Substantia nigra (tissue), 51 donors: ENCODE measurements at places on chromosomes 12 and 14.

DNA sequence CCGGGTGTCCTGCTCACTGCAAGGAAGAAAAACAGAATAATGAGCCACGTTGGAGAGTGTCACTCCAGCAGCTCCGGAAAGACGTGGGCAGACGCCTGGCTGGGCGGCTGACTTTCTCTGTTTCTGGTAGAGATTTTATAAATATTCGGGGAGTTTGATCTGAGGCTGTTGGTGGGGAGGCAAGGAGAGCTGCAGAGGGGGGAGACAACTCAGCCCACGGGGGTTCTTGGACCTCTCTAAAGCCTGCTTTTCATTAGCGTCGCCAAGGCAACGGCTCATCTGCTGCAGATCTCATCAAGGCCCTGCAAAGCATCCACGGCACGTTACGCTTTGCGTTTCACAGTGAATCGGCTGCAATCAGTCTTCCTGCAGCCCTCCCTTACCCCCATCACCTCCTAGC lies 207.2 kb downstream of the ZFP36L1 start:
- DNase-seq, result no peak

GRCh38 chr12:48717252-48717695 lies 767 bp upstream of the CCNT1 start:
- DNase-seq, result no peak

GRCh38 chr12:68317047-68317667 lies 15.0 kb downstream of the MDM1 start:
- DNase-seq, result no peak

DNA sequence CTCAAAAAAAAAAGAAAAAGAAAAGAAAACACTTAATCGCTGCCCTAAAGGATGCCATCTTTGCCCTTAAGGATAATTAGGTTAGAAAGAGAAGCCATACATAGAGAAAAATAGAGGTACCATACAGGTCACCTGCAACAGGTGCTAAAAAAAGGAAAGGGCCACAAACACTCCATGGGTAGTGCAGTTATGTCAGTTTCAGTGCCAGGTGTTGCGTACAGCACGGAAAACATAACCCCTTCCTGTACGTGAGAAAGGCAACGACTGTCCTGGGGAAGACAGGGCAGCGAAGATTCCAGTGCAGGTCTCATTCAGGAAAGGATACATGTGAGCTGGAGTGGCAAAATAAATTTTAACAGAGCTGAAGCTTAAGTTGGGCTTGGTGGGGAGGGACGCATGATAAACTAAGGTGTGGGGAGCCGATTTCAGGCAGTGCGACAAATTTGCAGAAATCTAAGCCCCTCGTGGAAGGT lies 553 bp upstream of the DAZAP2 start:
- DNase-seq, result no peak

- DNase-seq, result no peak
Measured at GRCh38 chr14:74983343-74983742, 19.4 kb upstream of the EIF2B2 start.

DNA sequence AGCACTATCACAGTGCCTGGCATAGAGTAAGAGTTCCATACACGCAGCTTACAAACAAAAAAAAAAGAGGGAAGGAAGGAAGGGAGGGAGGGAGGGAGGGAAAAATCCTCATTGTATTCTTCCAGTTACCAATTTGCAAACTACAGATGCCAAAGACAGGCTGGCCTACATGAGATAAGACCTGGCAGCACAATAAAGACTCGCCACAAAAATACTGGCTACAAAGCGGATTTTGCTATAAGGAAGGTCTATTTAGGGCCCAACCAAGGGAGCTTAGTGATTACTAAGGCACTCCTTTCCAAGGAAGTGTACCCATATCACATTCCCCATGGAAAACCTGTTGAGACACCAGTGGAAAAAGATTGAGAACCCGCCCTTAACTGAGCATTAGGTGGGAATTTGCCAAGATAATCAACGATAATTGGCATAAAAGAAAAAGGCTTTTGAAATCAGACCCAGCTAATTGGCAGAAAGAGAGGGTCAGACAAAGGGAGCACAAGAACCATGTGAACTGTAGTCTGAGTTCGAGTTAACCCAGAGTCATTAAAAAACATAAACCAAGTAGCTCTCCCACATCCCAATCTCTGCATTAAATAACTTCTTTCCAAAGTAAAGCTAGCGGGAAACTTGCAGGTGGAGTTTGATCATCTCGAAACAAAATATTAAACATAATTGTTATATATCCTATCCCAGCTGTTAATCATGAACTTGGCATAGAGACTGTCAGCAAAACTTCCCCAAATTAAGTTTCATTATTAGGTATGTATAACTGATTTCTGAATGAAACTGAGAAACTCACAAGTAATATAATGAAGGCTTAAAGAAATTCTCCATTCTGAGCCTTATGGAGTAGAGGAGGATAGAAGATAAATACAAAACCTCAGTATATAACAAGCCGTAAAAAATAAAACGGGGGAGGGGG lies 50.1 kb downstream of the PHLDA1 start:
- DNase-seq, result no peak

- no peak for DNase-seq
Measured at GRCh38 chr12:107826276-107826675, 51.8 kb downstream of the ASCL4 start.

GRCh38 chr12:13024531-13024916 lies 19.7 kb upstream of the FAM234B start:
- DNase-seq, result no peak

DNA sequence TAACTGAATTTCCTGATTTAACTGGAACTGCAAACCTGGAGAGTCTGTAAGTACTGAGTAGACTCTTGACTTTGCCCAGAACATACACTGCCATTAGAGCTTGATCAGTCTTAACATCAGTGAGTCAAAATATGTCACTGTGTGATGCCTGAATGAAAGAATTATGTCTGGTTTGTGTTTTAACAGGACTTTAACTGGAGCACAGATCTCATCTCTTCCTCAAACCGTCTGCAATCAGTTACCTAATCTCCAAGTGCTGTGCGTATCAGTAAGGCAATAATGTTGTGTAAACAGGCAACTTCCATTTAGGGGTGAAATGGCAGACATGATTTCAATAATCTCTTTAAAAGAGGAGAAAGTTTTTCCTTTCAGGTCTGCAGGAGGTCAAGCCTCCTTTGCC lies 97.0 kb downstream of the ZFC3H1 start:
- no peak for DNase-seq

GRCh38 chr12:12323591-12323990 lies 26.5 kb downstream of the MANSC1 start:
- no peak for DNase-seq

- no peak for DNase-seq
Measured at GRCh38 chr14:88545256-88545655, 9.6 kb downstream of the PTPN21 start.

- no peak for DNase-seq
Measured at GRCh38 chr12:79624378-79624777, 66.4 kb downstream of the PAWR start.

GRCh38 chr12:88472248-88472647 lies 108.0 kb downstream of the KITLG start:
- DNase-seq, result no peak

- DNase-seq, result no peak
Measured at GRCh38 chr12:108302403-108303311, 36.5 kb downstream of the CMKLR1 start.

- DNase-seq, result no peak
Measured at GRCh38 chr12:47085815-47086252, 6.1 kb upstream of the AMIGO2 start.

- no peak for DNase-seq
Measured at GRCh38 chr14:33996462-33996861, 45.6 kb upstream of the EGLN3 start.

DNA sequence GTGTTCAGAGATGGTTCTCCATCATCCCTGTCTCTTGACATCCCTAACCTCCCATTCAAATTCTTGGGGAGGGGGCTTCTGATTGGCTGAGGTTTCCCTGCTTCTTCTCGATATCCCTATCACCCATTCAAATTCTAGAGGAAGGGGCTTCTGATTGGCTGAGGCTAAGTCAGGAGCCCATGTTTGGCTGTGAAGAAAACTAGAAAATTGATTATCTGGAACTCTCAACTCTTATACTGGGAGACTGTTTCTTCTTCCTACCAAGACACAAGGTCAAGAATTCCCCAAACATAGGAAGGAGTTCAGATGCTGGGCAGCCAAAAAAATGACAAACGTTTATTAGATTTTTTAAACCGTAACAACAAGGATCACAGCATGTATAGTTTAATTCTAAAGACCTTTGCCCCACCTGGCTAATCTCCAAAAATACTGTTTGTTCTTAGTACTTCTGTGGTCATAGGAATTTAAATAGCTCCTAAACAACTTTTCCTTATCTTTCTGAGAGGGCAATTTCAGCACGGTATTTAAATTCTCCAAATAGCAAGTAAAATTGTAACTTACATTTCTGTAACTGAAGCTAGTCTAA lies 26.4 kb downstream of the SPIC start:
- no peak for DNase-seq

DNA sequence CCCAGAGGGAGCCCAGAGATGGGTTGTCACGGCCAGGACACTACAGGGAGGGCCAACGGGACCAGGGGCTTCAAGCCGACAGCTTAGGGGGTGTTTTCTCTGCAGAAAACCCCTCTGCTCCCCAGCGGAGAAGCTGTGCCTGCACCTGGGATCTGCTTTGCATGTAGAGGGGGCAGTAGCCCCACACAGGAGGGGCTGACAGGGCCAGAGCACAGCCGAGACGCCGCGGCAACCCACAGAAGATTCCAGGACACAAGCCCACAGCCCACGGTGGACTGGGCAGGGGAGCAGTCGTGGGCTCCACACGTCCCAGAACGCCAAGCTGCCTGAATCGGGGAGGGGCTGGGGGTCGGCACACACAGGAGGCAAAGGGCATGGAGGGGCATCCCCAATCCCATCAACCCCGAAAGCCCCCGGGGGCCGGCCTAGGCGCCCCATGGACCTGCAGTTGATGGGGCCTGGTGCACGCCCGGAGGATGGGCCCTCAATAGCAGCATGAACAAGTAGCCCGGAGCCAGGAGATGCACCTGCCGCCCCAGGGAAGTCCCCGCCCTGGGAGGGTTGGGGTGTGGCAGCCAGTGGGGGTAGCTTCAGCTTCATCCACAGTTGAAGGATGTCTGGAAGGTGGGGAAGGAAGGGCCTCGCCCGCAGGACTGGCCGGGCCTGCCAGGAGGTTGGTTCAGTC lies 30.5 kb upstream of the TMEM179 start:
- no peak for DNase-seq

DNA sequence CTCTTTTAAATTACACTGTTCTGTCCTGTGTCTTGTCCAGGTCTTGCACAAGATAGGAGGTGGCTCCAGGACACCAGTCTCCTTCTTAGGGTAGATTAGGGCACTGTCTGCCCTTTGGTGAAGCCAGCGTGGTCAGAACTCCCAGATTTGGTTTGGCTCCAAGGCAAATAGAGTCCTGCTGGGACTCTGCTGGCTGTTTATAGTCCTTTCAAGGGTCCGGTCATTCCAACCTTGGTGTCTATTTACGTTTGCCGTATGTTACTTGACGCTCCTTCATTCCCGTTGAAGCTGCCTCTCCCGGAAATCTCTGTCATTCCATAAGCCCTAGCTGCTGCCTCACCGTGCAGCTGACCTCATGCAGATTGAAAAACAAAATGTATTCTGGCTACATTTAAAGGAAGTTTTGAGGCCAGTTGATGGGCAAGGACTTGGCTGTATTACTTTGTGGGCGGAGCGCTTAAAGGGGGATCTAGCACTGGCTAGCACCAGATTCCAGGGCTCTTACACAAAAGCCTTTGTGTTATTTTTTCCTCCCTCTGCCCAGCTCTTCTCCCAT lies 180.6 kb downstream of the AKAP6 start:
- DNase-seq, result peak; percentile 89

DNA sequence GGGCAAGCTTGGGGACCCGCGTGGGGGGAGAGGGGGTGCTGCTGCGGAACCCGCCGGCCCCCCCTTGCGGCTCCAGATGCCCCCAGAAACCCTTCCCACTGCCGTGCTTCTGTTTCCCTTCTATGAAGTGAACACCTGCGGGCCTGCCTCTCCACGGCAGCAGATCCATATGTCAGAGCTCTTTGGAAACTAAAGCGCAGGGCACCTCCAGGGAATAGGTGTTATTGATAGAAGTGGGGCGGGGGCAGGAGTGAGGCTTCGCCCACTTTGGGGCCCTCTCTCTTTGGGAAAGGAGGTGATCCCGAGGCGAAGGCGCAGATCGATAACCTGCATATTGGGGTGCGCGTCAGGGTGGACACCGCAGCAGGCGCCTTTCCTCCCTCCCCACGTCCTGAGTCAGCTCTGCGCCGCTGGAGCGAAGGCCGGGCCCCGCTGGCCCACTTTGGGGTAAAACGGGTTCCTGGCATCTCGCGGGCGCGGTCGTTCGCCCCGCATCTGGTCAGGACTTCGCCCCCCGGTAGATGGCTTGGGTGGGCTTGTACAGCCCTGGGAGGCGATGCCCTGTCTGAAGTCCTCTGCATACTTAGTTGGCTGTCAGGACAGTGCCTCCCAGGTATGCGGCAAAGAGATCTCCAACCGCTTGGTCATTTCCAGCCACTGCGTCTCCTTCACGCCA lies 524 bp downstream of the KMT5A start:
- no peak for DNase-seq

DNA sequence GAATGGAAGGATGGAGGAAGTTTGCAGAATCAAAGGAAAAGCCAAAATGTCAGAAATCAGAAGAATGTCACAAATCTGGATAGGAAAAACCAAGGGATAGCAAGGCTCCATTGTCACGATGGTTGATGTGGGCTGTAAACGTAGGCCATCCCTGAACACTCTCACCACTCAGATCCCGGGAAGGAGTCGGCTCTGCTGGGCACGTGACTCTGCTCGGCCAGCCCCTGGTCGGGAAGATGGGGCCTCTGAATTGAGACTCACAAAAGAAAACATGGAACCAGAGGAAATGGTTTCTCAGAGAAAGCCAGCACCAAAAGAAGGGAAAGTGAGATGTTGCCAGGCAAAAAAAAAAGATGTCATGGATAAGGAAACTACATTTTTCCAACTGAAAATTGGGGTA lies 26.2 kb downstream of the TCP11L2 start:
- DNase-seq, result no peak

GRCh38 chr14:26938054-26938453 lies 340.2 kb upstream of the NOVA1 start:
- no peak for DNase-seq

GRCh38 chr14:20986811-20987210 lies 3.0 kb upstream of the METTL17 start:
- DNase-seq, result no peak

GRCh38 chr14:68819260-68819691 lies 26.4 kb upstream of the ZFP36L1 start:
- no peak for DNase-seq

DNA sequence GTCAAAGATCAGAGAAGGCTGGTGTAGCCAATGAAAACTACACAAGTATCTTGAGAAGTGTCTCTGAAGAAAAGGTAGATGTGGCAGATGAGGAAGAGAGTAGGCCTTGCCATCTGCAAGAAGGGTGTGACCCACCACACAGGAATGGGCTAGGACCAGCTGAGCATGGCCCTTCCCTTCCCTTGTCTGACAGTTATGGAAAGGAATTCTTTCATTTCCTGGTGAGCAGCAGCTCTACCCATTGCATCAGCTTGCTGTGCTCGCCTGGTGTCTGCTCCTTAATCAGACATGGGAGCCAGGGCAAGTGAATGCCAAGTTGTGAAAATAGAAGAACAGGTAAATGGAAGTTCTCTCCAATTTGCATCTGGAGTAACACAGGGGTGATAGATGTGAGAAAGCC lies 145.2 kb upstream of the KRR1 start:
- DNase-seq, result no peak
